ENCODE measurements at places on chromosomes 12 and 14.
A peak's percentile ranks its signal among the peaks of the same experiment; 100 is the strongest.

DNA sequence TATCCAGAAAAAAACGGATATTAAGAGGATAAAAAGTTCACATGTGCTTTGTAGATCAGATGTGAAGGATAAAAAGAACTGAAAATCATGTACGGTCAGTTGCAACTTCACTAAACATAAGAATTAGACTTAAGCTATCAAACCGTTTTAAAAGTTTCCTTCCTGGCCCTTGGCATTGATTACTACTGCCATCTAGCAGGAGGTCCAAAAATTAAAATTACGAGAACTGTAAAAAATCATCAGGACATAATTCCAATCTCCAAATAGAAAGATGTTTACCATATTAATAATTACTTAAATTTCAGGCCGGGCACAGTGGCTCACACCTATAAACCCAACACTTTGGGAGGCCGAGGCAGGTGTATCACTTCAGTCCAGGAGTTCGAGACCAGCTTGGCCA lies 7.9 kb downstream of the WDR89 start:
- DNase-seq: no peak

DNA sequence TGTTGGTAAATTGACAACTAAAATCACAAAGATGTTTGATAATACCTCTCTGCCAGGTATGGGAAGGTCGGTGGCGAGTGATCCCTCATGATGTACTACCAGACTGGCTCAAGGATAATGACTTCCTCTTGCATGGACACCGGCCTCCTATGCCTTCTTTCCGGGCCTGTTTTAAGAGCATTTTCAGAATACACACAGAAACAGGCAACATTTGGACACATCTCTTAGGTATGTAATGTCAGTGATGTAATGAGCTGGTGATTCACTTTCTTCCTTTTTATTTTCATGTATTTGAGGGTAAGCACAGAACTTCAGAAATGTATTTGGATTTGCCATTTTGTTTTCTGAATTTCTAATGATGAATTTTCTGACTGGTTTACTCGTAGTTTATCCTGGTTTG lies 42.6 kb upstream of the LRTM2 start:
- peak; percentile 90 for DNase-seq

GRCh38 chr12:76777765-76778216 lies 13.9 kb downstream of the ZDHHC17 start:
- no peak for DNase-seq

- peak; percentile 70 for DNase-seq
These were observed 125.0 kb upstream of the ATP2B1 start for GRCh38 chr12:89833337-89834252.

DNA sequence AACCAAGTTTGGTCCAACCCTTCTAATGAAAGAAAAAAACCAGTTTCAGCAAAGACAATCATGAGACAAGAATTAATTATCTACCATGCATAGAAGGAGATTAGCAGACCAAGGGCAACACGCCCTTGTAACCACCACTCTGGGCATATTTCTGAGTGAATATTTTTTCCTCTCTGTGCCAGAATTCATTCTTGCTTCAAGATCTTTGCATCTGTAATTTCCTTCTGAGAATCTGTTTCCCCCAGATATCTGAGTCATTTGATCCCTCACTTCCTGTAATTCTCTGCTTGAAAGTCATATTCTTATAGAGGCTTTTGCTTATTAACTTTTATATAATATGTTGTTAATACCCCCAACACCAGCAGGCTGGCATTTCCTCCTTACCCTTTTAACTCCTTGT lies 243.7 kb downstream of the SLC16A7 start:
- peak; percentile 44 for DNase-seq

DNA sequence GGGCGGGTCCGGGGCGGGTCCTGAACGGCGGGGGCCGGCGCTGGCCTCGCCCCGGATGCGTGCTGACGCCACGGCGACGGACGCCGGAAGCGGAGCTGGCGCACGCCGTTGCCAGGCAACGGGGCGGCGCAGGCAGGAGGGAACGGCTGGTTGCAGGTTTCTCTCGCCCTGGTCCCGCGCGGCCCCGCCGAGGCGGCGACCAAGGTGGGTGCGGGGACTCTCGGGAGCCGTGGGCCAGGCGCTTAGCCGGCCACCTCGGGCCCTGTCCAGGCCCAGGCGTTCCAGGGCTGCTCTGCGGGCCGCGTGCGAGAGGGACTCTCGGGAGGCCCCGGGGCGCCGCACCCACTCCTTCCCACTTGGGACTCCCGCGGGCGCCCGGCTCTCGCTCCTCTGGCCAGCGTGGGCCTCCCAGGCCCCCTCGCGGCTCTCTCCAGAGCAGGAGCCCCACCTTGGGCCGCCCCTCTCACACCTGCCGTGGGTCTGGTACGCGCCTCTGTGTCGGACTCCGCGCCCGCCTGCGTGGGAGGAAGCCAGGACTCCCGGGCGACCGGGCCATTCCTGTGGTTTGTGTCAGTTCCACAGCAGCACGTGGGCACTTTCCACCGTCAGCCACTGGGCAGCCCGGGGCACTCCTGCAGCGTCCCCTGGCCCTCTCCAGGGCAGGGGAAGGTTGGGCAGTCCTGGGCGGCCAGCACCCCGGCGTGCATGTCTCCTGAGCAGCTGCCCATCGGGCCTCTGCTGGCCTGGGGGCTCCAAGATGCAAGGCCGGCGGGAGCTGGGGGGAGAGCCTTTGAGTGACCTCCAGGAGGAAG lies at the start of gene CLBA1:
TSS of gene CLBA1 (plus strand) at position 114 of the 812 bp plus-strand sequence. CDS start at position 758, 644 bp downstream.
- peak; percentile 91 for DNase-seq

DNA sequence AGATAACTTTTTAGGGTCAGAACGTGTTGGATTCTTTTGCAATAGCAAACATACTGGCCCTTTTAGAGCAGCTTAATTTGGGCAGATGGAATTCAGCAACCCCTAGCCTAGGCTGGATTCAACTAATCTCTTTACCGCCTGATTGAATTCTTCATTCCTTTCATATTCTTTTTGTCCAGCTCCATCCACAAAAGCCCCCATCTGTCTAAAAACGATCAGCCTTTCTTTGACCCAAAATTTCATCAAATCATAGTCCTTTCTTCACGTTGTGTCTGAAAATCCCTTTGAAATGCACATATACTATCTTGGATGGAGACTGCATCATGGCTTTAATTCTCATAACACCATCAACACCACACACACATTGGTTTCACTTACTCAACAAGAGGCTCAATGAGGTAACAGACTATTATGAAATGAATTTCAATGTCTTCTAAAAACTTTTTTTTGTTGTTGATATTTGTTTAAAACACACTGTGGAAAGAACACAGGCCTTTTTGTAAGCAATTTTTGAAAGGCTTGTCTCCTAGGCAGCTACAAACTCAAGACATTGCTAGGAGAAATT lies 128.0 kb upstream of the EEA1 start:
- DNase-seq: no peak

GRCh38 chr12:10235761-10236631 lies 23.3 kb downstream of the GABARAPL1 start:
- peak; percentile 48 for DNase-seq

- no peak for DNase-seq
These were observed 196.3 kb upstream of the PLEKHG7 start for GRCh38 chr12:92506460-92506859.

DNA sequence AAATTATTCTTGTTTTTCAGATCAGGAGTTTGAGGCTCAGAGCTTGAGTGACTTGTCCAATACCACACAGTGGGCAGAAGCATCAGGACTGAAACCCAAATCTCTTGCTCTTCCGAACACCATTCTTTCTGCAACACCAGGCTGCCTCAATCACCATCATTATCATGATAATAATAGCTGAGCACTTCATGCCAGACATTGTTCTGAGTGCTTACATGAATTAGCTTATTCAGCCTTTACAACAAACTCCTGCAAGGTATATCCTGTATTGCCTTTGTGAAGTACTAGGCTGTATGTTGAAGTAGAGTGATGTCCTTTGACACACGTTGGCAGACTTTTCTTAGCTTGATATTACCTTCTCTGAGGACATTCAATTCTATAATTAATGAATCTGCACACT lies 257.4 kb upstream of the ATP2B1 start:
- no peak for DNase-seq

DNA sequence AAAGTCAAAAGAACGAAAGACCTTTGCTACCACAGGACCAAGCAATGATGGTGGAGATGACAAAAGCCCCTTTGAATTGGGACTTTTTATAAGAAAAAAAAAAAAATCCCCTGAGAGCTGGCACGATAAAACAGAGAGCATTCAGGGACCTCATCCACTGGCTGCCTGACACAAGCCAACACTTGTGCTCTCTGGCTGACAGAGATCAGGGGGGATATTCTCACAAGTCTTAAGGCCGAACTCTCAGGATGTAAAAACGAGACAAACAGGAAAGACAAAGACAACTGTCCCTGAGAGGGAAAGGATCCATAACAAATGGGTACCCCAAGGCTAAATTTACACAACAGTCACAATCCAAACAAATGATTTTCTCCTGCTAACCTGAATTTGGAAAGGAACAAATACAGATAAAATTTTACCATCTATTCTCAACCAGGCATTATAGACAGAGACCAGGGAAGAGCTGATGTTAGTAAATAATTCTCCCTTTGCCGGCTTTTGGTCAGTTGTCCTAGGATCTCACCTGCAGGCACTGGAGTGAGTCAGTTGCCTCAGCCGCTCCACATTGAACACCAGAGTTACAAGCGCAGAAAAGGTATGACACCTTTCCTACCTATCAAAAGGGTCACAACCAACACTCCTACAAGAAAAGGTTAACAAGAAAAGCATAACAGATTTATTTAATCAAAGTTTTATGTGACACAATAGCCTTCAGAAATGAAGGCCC lies 37.9 kb upstream of the GARIN6 start:
- DNase-seq: no peak

DNA sequence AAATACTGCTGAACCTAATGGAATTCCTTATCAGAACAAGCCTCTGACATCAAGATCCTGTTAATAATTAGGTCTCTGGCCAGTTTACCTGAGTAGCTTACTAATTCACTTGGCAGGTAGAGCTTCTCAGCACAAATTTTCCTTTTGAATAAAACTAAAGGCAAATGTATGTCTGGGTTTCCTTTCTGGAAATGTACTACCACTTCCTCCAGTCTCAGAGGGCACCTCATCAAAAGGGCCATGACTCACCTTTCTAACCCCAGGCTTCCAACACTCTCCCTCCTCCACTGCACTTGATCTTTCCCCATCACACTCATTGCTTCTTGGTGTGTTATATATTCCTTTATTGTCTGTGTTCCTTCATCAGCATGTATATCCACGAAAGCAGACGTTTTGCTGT lies 90.5 kb downstream of the SLC2A13 start:
- DNase-seq: no peak

DNA sequence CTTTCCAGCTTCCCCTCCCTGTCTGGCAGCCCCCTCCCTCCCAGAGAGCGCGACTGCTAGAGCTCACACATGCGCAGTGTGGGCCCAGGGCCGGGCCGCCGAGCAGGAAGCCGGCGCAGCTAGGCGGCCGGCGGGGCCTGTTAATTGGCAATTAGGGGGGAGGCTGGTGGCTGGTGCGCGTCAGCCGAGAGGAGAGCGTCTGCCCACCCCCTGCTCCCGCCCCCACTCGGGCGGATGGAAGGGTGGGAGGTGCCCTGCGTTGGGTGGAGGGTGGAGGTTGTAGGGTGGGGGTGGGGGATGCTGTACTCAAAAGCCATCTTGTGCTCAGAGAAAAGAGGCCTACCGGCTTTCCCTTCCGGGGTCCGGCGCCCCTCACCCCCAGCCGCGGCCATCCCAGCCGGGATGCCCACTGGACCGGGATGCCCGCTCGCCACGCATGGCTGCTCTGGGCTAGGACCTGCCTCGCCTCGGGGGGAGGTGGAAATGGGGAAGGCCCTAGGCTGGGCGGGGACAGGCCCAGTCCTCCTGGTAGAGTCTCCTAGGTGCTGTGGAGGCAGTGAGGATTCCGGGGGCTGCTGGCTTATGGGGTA lies 9.2 kb downstream of the HOXC8 start:
- peak; percentile 93 for DNase-seq

GRCh38 chr14:101178184-101179072 lies 274.9 kb upstream of the RTL1 start:
- no peak for DNase-seq

DNA sequence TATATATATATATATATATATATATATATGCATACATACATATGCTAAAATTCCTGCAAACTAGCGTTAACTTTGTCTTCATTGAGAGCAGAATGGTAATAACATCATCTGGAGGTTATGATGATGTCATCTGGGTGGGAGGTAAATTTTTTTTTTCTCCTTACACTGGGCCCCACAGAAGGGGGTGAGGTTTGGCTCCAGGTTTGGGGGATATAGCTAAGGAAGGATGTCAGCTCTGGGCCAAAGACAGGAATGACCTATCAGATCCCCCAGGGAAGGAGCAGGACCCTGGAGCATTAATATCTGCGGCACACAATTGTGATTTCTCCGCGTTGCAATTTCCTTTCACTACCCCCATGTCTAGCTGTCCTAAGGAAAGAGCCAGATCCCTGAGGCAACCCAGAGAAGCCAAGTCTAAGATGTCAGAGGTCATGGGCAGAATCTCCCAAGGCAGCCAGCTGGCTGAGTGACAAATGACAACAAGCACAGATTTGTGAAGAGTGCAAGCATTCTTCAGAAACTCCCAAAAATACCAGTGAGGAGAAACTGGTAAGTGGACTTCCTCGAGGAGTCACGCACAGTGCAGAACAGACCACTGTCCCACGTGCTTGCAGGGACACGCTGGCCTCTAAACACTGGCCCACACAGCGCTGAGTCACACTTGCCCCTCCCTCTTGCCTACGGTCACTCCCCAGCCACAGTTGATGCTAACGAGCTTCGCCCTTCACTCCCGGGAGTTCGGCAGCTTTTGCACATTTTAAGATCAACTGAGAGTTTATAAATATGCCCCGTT lies 9.9 kb downstream of the UBC start:
- peak; percentile 99 for DNase-seq

Data from EH (cell line).